ENCODE measurements at places on chromosomes 13 and 19. TPM values are rescaled to one million over a fixed set of nuclear protein-coding genes. Genes with fewer than 3 reads are reported as not detected.

Gene FCGBP
- polyA plus RNA-seq = 8.2 TPM

Gene UBE2S
- polyA plus RNA-seq = 34.9 TPM

DNA sequence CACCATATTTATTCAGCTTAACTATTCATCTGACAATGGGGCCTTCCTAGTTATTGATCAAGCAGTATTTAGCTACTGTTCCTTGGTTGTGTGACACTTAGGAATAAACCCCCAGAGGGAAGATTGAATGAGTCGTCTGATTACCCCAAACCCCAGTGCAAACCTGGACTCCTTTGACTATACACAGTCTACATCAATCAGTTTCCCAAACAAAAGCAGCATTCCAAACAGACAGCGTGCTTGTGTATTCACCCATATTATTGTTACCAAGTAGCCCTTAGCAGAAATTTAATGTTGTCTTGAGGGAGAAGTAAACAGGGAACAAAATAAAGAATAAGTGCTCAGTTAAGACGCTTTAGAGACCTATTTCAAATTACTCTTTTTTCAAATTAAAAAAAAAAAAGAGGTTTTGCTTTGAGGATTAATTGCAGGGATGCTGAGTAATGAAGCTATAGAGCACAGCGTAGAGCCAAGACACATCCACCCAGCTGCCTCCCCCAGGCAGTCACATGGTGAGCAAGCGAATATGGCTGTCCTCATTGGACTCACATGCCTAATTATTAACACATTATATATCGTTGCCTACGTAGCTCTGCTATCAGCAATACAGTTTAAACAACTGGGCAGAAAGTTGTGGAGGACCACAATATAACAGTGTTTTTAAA, 14.7 kb upstream of the B3GLCT start:
- DNase-seq = no peak

DNA sequence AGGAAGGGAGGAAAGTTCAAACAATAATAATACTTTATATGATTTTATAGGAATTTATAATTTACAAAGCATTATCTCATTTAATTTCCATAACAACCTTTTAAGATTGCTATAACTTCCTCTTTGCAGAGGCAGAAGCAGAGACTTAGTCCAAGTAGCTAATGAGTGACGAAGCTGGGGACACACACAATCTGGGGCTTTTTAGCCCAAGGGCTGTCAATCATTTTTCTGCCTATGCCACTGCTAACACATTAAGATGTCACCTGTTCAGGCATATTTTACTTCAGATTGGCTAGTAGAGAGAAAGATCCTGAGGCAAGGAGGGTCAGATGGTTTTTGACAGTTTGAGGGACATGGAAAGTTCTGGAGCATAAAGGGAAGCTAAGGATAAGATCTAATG, 12.6 kb downstream of the SCEL start:
- DNase-seq = no peak

- DNase-seq = peak; percentile 14
These were observed 116.4 kb downstream of the TM9SF2 start for GRCh38 chr13:99617474-99618255.

Gene ZNF667
- 16.9 TPM for polyA plus RNA-seq

DNA sequence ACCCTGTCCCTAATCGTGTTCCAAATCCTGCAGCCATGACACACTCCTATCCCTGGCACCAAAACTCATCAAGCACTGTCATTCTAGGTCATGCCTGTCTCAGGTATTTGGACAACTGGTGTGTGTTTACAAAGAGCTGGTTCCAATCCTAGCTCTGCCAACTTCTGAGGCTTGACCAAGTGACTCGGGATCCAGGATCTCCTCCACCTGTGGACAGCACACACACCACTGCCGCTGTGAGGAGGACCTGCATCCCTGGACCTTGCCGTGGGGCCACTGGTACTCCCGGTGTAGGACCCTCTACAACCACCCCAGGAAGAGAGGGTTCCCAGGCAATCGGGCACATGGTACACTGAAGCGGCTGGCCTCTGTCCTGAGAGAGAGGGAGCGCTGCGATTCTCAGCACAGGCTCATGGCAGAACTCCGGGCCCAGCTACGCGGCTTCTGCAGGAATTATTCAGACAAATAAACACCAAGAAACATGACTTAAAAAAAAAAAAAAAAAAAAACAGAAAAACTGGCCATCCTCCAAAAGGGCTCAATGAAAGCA, 20.4 kb downstream of the MLLT1 start:
- no peak for DNase-seq

Gene ZNF575
- polyA plus RNA-seq = 1.3 TPM

- peak; percentile 11 for DNase-seq
These were observed 442 bp upstream of the CDC16 start for GRCh38 chr13:114234266-114234644.

DNA sequence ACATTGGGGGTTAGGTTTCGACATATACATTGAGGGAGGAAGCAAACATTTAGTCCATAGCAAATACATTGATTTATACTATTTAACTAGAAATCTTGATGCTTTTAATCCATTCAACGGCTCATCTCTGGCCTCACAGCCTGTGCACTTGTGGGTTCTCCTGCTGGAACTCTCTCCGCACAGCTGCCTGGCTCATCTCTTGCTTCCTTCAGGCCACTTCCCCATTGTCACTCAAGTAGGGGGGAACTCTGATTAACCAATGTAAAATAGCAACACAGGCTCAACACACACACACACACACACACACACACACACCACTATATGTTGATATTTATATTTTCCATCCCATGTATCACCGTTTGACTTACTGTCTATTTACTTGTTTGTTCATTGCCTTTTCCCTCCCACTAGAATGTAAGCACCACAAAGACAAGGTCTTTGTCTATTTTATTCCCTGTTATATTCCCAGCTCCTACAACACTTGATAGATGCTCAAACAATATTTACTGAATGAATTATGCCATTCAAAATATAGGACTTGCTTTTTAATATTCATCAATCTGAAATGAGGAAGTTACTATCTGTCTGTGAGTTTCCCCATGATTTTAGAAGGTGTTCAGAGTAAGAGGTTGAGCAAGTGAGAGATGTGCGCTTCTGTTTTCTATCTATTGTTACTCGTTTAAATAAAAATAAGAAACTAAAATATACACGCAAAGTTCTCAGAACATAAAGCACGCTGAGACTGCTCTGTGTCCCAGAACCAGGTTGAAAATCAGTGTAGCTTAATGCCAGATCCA, 29.8 kb upstream of the PABPC3 start:
- no peak for DNase-seq

- DNase-seq = no peak
These were observed 151.9 kb downstream of the LACC1 start for GRCh38 chr13:44031555-44031954.

Gene SULT2B1
- polyA plus RNA-seq = 1.7 TPM

DNA sequence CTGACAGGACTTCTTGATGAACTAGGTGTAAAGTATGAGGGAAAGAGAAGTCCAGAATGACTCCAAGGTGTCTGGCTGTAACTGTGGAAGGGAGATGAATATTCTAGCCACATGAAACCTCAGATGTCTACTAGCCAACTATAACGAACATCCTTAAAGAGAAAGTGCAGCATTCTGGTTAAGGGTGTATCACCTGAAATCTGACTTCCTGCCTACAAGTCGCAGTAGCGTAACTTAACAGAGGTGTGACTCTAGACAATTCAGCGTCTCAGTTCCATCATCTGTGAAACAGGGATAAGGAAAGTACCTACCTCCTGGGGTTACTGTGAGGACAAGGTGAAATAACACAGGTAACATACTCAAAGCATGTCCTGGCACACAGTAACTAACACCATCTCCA, 145.7 kb upstream of the FBXL3 start:
- DNase-seq = no peak

Gene KBTBD7
- 15.6 TPM for polyA plus RNA-seq

DNA sequence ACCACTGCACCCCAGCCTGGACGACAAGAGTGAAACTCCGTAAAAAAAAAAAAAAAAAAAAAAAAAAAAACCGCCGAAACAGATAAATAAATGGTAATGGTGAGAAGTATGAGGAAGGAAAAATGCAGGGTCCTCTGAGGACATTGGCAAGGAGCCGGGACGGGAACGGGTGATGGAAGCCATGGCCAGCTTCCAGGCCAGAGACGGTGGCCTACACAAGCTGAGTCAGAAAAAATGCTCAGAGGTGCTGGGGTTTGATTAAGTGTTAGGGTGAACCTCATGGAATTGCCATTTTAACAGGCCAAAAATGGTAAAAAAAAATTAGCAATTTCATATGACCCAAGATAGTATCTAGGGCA, 866 bp upstream of the ZSWIM4 start:
- DNase-seq = peak; percentile 89

GRCh38 chr19:13981988-13982501, 24.1 kb downstream of the RFX1 start:
- DNase-seq = no peak

Gene LTBP4
- 225 TPM for polyA plus RNA-seq

GRCh38 chr13:95180513-95181245, 120.6 kb downstream of the ABCC4 start:
- no peak for DNase-seq

DNA sequence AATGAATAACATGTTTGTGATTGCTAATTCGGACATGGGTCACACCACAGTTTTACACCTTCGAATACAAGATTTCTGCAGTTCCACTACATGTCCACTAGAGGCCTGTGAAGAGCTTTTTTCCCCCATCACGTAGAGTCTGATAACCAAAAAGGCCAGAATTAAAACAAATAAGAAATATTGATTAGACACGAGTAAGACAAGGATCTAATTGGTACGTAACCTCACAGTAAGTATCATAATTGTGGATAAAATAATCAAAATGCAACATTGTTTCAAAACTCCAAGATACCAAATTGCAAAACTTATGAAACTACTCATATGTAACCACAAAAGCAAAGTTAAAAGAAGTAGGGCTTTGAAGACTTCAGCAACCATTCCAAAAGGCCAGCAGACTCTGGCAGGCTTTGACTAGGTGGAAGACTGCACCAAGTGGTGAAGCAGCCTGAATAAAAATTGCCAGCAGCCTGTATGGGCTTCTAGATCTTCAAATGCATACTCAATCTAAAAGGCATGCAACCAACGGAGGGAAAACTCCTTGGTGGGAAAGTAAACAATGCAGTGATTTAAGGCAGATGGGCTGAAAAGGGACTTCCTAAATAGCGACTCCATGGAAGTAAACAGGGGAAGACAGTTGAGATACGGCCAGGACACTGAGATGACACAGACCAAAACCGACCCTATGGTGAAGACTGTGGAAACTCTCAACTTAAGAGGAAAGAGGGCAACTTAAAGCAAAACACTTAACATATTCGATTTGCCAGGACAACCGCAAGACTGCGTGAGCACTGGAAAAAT, 56.7 kb downstream of the STARD13 start:
- no peak for DNase-seq

GRCh38 chr13:48233889-48234488, 983 bp downstream of the ITM2B start:
- peak; percentile 75 for DNase-seq

DNA sequence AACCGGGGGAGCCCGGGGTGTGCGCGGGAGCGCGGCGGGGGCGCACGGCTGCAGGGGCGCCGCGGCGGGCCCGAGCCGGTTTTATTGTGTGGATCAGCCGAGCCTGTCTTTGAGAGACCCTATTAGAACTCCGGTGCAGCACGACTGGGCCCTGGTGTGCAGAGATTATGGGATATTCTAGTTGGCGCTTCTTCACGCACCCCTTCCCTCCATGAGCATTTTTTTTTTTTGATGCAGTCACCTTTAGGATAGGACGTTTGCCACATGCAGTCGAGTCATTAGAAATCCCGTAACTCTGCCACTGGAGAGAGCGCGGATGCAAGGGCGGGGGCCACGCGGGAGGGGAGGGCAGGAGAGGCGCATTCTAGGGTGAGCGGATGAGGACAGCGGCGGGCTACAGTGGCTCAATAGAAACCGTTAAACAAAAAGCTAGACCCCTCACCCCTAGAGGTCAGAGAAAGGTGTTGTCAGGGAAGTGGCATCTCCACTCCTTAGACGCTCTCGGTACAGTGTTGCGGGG, 3.7 kb downstream of the FGF9 start:
- no peak for DNase-seq

GRCh38 chr13:113660066-113660465, 2.1 kb upstream of the ATP4B start:
- no peak for DNase-seq

- no peak for DNase-seq
These were observed 300.7 kb downstream of the SLC7A1 start for GRCh38 chr13:29294821-29295220.

- peak; percentile 11 for DNase-seq
These were observed 88.1 kb downstream of the ZDHHC20 start for GRCh38 chr13:21371011-21371410.

DNA sequence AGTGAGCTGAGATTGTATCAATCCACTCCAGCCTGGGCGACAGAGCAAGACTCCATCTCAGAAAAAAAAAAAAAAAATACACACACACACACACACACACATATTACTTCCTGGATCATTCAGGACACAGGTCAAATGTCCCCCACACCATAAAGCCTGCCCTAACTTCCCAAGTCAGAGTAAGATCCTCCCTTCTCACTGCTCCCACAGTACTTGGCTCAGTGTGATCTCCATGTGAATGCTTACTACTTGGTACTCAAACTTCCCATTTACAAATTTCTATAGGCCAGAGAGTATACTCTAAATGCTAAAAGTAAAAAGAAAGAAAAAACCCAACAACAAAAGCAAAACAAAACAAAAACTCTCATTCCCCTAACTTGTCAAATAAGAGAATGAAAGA, 386.8 kb downstream of the SLITRK6 start:
- no peak for DNase-seq

GRCh38 chr19:17510220-17510993, 1.0 kb upstream of the PGLS start:
- DNase-seq = no peak

- no peak for DNase-seq
These were observed 11.0 kb upstream of the ACOD1 start for GRCh38 chr13:76937281-76937820.

DNA sequence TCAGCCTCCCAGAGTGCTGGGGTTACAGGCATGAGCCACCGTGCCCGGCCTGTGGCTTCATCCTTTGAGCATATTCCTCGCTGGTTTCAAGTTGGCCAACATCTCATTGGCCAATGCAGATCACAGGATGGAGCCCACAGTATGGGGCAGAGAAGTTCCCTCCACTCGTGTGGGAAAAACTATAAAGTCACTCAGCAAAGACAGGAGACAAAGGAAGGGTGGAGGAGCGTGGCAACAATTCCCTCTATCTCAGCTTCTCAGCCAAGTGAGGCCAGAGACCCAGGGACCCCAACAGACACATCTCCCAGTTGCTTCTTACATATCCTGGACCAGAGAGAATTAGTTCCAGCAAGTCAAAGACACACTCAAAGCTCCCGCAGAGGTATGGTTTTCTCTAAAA, 184.6 kb upstream of the SOX1 start:
- DNase-seq = no peak

DNA sequence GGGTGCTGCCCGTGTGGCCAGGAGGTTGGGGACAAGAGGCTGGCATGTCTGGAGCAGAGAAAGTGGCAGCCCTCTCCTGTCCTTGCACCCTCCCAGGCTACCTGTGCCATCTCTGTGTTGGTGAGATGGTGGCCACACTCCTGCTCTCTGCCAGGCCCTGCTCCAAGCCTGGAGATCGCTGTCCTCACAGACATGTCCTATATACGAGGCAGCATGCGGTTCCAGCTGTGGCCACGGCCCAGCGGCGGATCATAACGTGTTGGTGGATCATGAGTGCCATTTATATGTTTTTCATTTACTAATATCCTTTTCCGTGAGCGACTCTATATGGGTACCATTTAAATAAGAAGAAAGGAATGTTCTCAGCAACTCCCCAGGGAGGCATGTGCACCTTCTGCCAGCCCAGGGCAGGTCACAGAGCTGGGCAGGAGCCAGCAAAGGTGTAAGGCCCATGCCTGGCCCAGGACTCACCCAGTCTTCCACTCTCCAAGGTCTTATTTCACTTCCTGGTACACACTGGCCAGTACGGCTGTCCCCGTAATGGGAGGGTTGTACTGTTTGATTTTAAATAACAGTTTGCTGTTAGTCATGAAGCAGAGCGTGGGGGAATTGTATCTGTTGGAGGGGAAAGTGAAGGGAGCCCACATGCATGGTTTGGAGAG, 47.2 kb upstream of the LDLR start:
- no peak for DNase-seq

Data from right lung (tissue), 10 donors.